ENCODE measurements at places on chromosomes 6 and 20.

DNA sequence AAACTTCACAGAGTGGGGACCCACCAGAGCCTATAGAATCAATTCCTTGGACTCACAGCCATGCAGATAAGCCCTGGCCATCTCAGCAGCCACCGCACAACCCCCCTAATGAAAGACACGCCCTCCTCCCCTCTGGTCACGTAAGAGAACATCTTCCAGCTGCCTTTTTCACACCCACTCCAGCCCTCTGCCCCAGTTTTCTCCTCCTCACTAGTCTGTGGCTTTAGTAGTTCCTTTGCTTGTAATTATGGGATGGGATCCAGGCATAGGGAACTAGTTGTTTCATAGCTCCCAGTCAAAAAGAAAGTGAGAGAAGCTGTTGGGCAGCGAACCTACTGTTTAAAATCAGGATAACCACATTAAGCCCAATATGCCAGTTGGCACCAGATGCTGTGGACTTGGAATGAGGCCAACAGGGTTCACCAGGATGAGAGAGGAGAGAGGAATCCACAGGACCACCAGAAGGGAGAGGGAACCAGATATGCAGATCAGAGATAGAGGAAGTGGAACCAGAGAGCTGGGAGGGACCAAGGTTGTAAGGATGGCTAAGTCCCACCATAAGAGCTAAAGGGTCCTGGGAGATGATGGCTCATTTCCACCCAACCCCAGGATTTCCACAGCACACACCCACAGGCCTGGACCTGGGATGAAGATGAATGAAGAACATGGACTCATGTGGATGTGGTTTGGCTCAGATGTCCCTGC lies 9.0 kb upstream of the BTN3A1 start:
- DNase-seq = no peak

GRCh38 chr6:8659404-8660189 lies 224.3 kb upstream of the SLC35B3 start:
- DNase-seq = no peak

DNA sequence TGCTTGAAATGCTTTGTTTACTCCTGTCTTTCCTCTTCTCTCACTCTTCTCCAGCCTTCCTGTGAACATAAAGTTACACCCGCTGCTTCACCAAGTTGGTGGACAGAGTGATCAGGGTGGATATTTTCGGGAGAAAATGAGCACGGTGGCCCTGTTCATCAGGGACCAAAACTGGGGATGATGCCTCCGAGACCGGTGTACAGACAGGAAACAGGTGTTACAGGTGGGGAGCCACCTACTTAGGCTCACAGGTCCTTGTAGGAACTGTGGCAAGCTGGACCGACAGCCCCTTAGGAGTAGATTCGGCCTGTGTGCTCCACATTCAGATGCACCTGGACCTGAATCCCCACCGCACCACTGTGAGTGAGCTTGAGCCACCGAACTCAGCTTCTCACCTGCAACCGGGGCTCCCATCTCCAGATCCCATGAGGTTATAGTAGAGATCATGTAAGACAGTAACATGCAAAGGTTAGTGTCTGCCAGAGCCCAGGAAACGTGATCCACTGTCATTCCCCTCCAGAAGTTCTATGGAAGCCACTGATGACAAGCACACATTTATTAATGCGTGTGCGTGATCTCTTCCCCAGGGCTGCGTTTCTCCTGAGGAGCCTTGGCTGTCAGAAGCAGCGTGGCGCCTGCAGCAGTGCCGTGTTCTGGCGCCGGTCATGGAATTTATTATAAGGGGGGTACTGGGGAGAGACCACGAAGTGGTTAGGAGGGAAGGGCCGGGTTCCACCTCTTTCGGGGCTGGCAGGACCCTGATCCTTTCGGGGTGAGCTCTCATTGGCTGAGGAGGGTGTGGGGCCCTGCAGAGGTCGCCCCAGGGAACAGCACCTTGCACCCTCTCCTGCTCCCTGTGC lies 94.2 kb downstream of the ERMARD start:
- DNase-seq = no peak

GRCh38 chr6:106339334-106340029 lies 13.9 kb upstream of the ATG5 start:
- DNase-seq = peak; percentile 63

- DNase-seq = no peak
Observed at GRCh38 chr20:44051661-44052000, 135.4 kb downstream of the JPH2 start.

DNA sequence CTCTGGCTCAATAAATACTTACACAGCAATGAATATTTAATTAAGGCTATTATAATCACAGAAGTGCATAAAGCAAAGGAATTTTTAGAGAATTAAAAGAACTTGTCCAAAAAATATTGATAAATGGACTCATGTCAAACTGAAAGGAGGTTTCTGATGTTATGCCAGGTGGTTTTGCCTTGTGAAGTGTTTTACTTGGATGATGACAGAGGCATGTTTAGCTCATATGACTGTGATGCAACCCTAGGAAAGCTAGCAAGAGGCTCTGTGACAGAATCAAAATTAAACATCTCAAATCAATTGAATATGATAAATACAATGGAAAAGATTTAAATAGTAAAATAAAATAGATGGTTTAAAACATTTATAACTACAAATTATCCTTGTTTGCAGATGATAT lies 137.3 kb downstream of the TMEM200A start:
- no peak for DNase-seq

DNA sequence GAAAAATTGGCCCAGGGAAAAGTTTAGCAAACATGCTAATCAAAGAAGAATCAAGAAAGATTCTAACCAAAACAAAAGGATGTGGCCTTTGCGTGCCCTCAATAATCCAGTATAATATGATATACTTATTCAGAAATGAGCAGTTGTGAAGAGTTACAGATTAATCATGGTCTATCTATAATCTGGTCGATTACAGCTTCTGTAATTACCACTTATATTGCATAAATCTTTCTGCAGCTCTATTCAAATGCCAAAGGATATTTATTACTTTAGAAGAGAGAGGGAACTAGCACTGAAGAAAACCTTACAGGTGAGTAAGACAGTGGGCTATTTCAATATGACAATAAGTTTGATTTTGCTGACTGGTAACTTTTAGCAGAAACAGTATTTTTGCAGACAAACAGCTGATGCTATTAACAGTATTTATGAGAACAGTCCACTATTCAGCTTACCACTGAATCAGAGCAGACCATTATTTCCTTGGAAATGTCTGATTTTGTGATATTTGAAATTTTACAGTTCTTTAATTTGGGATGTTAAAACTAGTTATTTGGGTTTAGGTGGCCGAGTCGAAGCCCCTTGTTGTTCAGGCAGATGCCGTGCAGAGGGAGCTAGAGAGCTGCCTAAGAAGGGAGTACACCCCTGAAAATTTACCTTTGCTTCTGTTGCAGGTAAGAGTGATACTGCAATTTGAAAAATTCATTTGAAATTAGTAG lies 92.2 kb downstream of the CEP57L1 start:
- peak; percentile 75 for DNase-seq

- DNase-seq = no peak
Observed at GRCh38 chr6:101398716-101399615, 5.5 kb downstream of the GRIK2 start.

- DNase-seq = no peak
Observed at GRCh38 chr6:7897461-7898192, 13.0 kb downstream of the TXNDC5 start.

- no peak for DNase-seq
Observed at GRCh38 chr20:19970256-19970765, 46.9 kb upstream of the NAA20 start.

GRCh38 chr20:19016140-19016497 lies 196.3 kb upstream of the SLC24A3 start:
- no peak for DNase-seq

DNA sequence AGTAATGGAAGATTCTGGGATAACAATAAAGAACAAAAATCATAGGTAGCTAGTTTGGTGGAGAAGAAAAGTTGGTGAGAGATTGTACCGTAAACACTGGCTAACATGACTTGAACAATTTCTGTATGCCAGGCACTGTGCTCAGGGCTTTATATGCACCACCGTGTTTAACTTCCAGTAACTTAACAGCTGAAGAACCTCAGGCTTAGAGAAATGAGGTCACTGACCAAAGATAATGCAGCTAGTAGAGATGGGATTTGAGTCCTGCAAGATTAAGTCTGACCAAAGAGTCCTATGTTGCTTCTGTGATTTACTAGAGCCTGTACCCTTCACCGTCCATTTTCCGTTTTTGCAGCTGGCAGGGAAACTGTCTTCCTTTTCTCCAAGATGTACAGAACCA lies 2.7 kb downstream of the CSTF1 start:
- DNase-seq = no peak

GRCh38 chr6:123594776-123595175 lies 42.0 kb downstream of the TRDN start:
- no peak for DNase-seq

- no peak for DNase-seq
Observed at GRCh38 chr20:15039088-15039752, 701.8 kb upstream of the FLRT3 start.

DNA sequence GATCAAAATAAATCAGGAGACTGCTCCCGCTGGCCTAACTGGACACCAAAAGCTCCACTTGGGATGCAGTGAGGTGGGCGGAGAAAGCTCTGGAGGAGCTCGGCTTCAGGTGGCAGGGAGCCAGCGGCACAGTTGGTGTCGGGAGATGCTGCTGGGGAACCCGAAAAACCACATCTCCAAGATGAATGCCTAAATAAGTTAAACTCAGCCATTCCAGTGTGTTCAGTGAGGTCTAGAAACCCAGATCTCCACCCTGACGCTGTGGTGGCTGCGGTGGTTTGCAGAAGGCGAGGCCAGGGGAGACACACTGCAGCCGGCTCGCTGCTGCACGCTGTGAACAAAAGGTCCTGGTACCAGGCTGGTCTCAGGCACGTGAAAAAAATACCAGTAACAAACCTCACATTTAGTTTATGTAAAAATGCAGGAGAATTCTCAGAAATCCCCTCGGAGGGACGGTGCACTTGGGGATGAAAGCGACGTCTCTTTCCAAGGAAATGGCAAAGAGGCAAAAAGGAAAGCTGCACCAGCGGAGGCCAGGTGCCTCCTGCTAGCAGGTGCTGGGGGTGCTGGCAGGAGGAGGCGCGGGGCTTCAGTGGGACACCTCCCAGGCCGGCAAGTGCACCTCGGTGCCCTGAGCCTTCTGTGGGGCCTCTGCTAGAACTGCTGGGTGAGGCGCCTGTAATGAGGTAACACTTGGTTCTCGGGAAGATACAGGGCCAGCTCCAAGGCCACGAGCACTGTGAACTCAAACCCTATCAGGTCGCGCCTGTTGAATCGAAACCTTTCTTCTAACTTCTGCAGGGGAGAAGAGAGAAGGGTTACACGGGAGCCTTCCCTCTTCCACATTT lies 3.6 kb downstream of the RPS21 start:
- DNase-seq = no peak

Data from hematopoietic multipotent progenitor cell treated with erythropoietin and hydrocortisone succinate and interleukin-3 and kit ligand, for 8 days (in vitro differentiated cells).